ENCODE measurements at places on chromosomes 4 and X. TPM values are rescaled to one million over a fixed set of nuclear protein-coding genes. Genes with fewer than 3 reads are reported as not detected.

REELD1 gene
- total RNA-seq = not detected

ENPEP gene
- total RNA-seq = 2.1 TPM

NRK gene
- under 0.01 TPM for total RNA-seq

ENAM gene
- under 0.01 TPM for total RNA-seq

MAGEA2 gene
- not detected for total RNA-seq

LGI2 gene
- total RNA-seq = under 0.01 TPM

TCP11X2 gene
- total RNA-seq = not detected

FOXR2 gene
- not detected for total RNA-seq

SMPX gene
- not detected for total RNA-seq

CWH43 gene
- not detected for total RNA-seq

TLL1 gene
- total RNA-seq = 0.85 TPM

NXF2 gene
- total RNA-seq = not detected

HELT gene
- not detected for total RNA-seq

IL9R gene
- 0.19 TPM for total RNA-seq

TMEM156 gene
- under 0.01 TPM for total RNA-seq

RAI2 gene
- 0.38 TPM for total RNA-seq

AMTN gene
- total RNA-seq = not detected

Measured in regular cardiac myocyte (primary cell).